ENCODE measurements at places on chromosomes 1 and 21.

DNA sequence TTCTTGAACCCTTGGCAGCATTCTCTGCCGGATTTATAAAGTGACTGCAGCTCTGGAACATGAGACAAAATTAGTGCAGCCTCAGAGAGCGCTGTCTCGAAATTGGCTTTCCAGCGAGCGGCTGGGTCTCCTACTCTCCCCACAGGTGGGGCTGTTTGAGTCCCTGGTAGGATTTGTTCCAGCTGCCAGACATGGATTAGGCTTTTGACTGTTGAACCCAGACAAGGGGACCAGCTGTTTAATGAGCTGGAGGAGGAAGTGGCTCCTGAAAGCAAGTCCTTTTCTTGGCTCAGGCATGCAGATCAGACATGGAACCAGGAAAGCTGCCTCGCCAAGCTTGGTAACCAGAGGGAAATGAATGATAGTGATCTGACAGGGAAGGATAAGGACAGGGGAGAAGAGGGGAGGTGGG is 69.6 kb downstream of the UBIAD1 start:
- no peak for DNase-seq

GRCh38 chr1:36885540-36886357 is 148.6 kb downstream of the GRIK3 start:
- DNase-seq: no peak

GRCh38 chr1:204924013-204924759 is 53.5 kb downstream of the NFASC start:
- no peak for DNase-seq

- no peak for DNase-seq
Measured at GRCh38 chr1:80365359-80366021, 1359.0 kb upstream of the ADGRL4 start.

GRCh38 chr1:177848577-177848976 is 121.3 kb downstream of the SEC16B start:
- no peak for DNase-seq

GRCh38 chr1:6360517-6361070 is 33.0 kb downstream of the ACOT7 start:
- no peak for DNase-seq

- no peak for DNase-seq
Measured at GRCh38 chr1:150282558-150282958, 204 bp downstream of the CIART start.

- DNase-seq: no peak
Measured at GRCh38 chr1:6197746-6198427, 1.5 kb downstream of the RPL22 start.

DNA sequence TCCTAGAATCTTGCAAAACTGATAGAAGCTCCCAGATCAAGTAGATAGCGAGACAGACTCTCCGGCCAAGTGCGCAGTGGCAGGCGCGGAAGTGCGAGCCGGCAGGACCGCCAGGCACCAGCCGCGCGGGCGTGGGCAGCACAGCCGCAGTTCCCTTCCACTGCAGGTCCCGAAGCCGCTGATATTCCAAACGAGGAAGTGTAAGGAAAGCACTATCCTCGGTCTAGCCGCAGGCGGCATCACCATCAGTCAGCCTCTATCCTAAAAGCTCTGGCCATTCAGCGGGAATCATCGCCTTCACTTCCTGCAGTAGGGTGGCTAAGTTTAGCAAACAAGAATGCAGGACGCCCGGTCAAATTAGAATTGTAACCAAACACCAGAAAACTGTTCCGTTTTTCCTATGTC is 710 bp downstream of the GLRX2 start:
- peak; percentile 41 for DNase-seq

DNA sequence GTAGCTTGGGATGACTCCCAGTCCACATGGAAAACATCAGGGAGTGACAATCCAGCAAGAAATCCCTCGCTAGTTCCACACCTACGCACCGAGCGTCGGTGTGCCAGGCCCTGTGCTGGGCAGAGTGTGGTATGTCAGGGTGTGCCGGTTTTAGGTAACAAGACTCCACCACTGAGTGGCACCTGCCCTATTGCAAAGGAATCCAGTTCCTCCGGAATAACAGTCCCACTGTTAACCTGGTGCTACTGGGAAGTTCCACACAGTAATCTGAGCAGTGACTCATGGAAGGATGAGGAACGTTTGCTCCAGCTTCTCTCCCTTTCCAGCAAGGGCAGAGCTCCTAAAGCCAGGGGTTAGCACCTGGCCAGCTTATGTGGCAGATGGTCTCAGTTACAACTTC is 14.3 kb downstream of the RNF207 start:
- DNase-seq: no peak

- DNase-seq: no peak
Measured at GRCh38 chr1:53128401-53128800, 14.0 kb downstream of the SLC1A7 start.

GRCh38 chr1:84406346-84406861 is 8.1 kb downstream of the DNASE2B start:
- no peak for DNase-seq

DNA sequence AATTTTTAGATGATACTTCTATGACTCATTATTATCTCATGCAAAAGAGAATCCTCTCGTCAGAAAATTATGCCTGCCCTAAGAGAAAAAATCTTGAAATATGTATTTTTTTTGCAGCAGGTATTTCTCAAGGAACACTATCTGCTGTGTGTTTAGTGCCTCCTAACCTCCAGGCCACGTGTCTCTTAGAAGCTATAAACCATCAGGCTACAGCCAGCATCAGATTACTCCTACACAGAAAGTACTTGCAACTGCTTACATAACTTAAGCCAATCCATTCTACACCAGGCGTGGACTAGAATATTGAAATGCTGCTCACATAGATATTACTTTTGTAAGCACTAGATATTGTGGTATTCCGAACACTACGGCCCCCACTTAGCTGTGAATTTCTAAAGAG is 933.4 kb downstream of the PLA2G4A start:
- DNase-seq: no peak

DNA sequence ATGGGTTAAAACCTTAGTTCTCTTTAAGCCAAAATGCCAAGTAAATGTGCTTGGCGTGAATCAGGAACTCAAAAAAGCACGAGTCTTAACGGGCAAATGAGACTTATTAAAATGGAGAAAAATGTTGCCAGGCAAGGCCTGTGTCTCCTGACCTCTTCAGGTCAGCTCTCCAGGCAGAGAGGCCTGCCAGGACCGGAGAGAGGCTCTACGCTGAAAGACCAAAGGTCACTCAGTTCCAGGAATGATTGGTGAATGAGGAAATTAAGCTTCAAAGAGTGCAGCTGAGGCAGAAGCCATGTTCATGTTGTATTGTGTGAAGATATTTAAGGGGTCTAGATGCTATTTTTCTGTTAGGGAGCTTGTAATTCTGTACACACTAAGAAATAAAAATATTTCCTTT is 66.6 kb downstream of the SPAG17 start:
- DNase-seq: no peak

DNA sequence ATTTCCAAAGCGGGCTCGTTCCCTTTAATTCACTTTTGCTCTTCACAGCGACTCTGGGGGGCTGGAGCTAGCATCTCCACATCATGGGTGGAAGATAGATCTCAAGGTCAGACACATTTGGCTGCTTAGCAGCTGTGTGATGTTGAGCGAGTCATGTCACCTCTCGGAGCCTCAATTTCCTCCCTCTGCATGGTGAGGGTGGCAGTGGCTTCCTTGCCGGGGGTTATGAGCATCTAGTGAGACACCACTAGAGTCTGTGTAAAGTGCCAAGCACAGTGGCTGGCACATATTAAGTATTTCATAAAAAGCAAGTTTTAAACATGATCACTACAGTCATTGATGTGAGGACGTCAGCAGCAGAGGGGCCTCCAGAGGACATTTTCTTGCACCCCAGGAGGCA is 16.9 kb upstream of the ECE1 start:
- DNase-seq: no peak

DNA sequence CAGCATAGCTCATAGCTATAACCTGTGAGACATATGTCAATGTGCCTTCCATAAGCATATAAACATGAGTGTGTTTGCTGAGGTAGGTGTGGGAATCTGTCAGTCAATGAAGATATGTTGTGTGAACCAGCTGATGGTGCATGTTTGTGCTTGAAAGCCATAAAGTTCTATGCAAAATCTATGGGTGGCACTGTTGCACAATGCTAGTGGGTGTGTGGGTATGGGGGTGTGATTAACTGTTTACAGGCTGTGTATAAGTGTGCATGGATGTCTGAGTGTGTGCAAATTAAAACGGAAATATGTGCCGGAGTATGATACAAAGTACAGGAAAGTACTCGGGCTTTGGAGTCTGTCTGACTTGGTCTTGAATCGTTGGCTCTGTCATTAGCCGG is 1.0 kb upstream of the ATP2B4 start:
- DNase-seq: peak; percentile 76

GRCh38 chr1:156194300-156194652 is 372 bp downstream of the SLC25A44 start:
- DNase-seq: no peak
